ENCODE measurements at places on chromosomes 11 and 22.

- DNase-seq = no peak
These were observed 53.9 kb upstream of the RCE1 start for GRCh38 chr11:66789097-66789890.

GRCh38 chr11:73317373-73317772 is 9.3 kb downstream of the ARHGEF17 start:
- DNase-seq = no peak

DNA sequence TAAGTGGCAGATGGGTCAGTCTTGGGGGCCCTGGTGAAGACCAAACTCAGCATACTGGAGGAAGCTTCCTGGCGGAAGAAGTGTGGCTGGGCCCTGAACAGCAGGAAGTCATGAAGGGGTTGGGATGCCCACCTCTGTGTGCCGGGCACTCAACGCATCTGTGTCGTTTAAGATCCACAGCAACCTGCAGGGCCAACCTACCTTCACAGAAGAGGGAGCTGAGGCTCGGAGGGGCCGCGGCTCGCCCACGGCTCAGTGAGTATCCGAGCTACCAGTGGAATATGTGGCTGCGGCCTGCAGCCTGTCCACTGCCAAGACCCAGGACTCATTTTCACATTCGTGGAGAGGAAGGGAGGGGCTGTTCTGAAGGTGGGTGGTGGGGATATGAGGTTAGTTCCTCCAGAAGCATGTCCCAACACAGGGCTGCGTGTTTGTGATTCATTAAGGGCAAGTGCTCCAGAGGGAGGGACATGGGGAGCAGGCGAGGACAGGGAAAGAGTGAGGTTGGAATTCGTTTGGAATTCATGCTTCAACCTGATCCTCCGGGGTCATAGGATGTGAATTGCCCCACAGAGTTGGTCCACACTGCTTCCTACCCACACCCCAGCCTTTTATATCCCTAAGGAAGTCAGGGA is 99.6 kb downstream of the MPPED1 start:
- no peak for DNase-seq

DNA sequence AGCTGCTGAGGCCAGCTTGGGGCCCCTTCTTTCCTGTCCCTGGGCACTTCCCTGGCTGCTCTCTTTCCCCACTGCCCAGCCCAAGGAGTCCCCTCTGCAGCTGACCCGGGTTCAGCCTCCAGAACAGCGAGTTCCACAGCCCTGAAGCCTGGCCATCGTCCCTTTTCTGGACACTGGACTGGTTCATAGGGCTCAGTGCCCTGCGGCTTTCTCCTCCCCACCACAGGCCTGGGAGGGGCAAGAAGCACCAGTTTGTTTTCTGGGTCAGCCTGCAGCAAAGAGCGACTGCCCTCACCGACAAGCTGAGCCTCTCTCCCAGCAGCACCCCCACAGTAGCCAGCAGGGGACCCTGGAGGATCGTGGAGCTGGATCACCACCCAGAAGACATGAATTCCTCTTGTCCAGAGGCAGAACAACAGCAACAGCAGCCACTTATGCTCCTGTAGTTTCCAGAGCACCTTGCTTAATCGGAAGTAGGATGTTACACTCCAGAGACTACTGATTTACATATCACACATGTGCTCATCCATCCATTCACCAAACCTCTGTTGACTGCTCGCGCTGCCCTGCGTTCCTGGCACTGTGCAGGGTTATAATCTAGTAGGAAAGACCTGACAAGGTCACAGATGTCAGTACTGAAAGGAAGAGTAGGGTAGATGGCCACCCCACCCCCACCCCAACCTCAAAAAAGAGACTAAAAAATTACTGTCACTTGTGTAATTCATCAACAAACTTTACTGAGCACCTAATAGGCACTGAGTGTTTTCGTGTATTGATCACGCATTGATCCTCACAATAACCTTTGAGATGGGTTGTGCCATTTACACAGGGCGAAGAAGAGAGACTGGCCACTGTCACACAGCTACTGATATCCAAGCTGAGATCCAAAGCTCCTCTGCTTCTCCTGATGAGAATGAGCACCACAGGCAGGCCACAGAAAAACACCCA is 13.0 kb upstream of the CXCR5 start:
- DNase-seq = peak; percentile 82

- DNase-seq = no peak
These were observed 843 bp downstream of the OR56B1 start for GRCh38 chr11:5737091-5737490.

GRCh38 chr22:37502342-37503182 is 16.4 kb upstream of the MFNG start:
- no peak for DNase-seq

DNA sequence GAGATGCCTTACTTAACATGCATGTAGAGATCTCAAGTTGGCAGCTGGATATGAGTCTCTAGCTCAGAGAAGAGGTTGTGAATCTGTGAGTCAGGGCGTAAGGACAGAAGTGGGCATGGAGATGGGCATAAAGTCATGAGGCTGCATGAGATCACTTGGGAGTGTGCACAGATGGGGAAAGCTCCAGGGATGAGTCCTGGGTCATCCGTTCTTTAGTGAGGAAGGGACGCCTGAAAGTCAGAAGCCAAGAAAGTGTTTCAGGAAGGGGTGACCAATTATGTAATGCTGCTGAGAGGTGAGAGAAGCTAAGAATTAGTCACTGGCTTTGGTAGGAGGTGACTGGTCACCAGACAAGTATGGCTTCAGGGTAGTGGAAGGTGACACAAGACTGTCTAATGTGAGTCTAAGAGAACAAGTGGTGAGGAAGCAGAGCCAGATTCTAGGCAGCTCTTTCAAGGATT is 6.7 kb downstream of the ACP2 start:
- DNase-seq = no peak

DNA sequence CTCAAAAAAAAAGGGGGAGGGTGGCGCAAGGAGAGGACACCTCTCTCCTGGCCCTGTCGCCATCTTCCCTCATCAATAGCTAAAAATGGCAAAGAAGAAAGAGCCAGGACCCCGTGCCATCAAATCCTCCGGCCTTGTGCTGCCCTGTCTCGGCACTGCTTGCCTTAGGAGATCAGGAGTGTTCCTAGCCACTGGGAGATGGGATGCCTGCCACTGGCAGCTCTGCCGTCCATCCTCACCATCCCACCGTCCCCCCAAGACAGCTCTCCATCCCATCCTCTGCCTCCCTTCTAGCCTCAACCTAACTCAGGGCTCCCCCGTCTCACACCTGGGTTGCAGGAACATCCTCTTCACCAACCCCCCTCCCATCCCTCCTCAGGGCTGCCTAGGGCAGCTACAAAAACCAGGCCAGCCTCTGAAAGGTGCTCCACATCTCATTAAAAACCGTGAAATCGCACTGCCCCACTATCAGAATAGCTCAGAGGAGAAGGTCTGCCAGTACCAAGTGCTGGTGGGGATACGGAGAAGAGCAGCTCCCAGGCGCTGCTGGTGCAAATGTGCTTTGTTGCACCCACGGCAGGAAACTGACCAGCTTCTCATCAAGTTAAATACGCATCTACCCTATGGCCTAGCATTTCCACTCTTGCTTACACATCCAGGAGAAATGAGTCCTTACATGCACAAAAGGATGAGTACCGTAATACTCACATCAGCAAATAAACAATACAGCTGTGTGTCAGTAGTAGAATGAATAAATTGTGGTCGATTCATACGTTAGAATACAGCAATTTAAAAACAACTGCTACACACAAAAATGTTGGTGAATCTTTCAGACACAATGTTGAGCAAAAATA is 31.7 kb upstream of the GCAT start:
- DNase-seq = no peak
